ENCODE measurements at places on chromosomes 2 and 18.

DNA sequence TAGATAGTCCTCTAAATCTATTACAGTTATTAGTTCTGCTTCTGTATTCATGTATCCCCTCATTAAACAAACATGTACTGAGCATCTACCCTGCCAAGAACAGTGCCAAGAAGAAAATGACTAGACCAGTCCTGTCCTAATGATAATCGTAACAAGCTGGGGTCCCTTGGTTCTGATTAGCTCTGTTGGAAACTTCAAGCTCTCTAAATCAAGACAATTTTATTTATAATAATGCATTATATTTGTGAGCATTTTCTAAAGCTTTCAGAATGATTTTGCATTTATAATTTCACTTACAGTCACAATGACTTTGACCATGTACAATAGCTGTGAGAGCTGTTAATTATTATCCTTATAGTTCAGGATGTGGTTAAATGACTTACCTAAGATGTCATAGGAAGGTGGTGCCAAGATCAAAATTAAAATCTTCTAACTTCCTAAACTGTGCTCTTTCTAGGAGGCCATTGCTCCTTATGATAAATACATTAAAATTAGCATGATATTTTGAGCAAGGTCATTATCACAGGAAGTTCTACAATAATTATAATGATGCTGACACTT lies 336.5 kb upstream of the SLC39A10 start:
- DNase-seq, result no peak

GRCh38 chr2:58871469-58872142 lies 630.5 kb upstream of the FANCL start:
- no peak for DNase-seq

DNA sequence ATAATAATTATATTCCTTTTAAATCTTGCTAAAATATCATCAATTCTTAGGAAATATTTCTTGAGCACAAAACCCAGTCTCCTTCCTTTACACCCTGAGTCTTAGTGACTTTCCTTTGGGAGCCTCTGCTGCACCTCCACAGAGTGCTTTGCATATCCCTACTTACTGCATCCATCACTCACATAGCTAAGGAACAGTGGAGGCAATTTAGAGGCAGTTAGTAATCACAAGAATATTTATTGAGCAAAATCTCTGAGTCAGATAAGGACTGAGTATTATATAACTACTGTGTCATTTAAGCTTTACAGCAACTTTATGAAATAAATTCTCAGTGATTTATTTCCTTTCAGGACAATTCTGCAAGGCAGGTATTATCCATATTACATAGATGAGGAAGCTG lies 327.7 kb downstream of the TMX3 start:
- DNase-seq, result no peak

DNA sequence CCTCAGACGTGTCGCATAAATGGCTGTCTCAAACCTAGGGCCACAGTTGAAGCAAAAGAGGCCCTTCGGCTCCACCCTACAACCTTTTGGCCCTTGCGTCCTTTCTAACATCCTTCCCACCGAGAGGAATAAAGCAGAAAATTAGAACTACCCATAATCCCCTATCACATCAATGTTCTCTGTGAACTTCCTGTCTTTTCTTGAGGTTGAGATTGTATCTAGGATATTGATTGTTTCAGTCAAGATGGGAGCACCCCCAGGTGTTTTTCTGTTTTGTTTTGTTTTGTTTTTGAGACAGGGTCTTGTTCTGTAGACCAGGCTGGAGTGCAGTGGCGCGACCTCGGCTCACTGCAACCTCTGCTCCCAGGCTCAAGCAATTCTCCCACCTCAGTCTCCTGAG lies 23.6 kb downstream of the INPP5D start:
- no peak for DNase-seq

GRCh38 chr18:75638776-75639471 lies 211.4 kb upstream of the SMIM21 start:
- DNase-seq, result no peak

DNA sequence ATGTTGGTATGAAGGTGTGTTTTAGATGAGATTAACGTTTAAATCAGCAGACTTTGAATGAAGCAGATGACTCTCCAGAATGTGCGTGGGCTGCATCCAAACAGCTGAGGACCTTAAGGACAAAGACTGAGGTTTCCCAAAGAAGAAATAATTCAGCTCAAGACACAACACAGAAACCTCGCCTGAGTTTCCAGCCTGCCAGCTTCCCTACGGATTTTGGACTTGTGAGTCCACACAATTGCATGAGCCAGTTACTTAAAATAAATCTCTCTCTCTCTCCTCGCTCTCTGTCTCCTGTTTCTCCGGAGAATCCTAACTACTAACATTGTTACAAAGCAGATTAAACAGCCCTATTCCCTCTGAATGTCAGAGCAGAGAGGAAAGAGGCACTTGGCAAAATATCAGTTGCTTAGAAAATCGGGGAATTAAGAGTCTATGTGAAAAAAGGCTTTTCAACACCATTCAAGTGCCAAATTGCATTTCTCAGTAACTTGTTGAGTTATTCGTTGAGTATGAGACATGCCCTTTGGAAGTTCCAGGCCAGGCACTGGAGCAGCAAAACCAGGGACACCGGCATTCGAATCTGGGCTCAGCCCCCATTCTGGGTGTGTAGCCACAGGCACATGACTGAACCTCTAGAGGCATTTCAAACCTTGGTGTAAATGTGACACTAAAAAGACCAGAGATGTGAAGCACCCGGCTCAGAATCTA lies 174.6 kb upstream of the PID1 start:
- DNase-seq, result no peak

GRCh38 chr2:33598561-33599174 lies 431 bp downstream of the FAM98A start:
- DNase-seq, result peak; percentile 15

GRCh38 chr2:63614983-63615945 lies 26.5 kb downstream of the MDH1 start:
- DNase-seq, result no peak

DNA sequence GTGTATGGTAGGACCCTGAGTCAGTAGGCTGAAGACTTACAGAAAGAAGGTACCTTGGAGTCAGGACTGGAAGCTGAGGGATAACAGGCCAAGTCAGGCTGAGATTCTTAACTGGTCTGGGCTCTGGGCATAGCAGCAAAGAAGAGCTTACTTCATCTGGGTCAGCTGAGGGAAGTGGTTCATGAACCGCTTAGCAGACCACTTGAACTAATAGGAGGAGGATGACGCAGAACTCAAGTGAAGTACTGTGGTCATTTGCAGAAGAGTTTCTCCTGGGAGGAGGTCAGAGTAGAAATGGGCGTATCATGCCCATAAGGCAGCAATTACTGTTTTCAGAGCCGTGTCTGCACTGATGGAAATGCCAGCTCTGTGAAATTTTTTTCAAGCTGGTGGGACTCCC lies 164.5 kb downstream of the LCLAT1 start:
- no peak for DNase-seq

GRCh38 chr18:69658103-69658502 lies 257.4 kb downstream of the DOK6 start:
- no peak for DNase-seq

DNA sequence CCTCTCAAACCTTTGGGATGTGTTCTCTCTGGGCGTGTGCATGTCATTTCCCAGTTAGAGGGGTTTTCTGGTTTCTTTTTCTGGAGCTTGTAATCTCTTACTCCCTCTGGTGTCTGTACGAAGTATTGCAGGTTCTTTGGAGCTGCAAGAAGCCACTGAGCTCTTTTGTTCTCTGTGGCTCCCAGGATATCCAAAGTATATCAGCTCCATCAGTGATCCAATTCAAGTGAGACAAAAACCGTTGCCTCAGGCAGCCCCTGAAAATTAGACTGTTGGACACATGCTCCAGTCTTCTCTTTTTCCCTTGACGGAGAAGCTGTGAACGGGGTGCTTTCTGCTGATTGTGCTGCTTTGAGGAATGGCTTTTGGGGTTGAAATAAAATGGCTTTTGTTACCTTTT lies 59.0 kb upstream of the LDLRAD4 start:
- DNase-seq, result no peak

DNA sequence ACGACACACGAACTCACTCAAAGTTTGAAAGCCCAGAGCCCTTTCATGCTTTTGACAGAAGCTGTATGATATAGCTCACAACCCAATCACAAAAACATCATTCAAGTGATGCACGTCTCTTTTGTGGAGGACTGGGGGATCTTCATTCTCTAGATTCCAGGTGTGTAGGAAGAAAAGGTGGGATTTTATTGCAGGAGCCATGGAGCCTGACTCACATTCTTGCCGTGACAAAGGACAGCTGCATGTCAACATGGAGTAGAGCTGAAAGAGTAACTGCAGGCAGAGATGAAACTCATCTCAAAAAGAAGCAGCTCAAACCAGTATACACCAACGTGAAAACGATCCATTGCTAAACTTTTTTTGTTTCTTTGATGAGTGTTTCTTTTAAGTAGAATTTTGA lies 50.9 kb upstream of the PDE1A start:
- DNase-seq, result no peak

GRCh38 chr2:150319658-150320555 lies 167.6 kb downstream of the RND3 start:
- no peak for DNase-seq

DNA sequence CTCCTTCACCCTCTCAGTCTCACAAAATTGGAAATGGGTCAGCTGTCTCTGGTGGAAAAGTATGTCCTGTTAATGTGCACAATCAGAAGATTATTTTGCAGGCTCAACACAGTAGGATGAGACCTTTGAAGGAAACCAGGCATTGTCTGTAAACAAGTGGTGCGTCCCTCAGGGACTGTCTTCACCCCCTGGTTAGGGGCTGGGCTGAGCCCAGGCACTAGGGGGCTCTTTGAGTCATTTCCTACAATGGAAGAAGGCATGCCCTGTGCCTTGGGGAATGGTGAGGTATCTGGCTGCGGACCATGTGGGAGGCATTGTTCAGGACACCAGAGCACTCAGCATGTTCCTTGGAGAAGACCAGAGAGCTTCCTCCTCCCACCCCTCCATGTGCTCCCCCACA lies 26.8 kb downstream of the PKDCC start:
- DNase-seq, result no peak

DNA sequence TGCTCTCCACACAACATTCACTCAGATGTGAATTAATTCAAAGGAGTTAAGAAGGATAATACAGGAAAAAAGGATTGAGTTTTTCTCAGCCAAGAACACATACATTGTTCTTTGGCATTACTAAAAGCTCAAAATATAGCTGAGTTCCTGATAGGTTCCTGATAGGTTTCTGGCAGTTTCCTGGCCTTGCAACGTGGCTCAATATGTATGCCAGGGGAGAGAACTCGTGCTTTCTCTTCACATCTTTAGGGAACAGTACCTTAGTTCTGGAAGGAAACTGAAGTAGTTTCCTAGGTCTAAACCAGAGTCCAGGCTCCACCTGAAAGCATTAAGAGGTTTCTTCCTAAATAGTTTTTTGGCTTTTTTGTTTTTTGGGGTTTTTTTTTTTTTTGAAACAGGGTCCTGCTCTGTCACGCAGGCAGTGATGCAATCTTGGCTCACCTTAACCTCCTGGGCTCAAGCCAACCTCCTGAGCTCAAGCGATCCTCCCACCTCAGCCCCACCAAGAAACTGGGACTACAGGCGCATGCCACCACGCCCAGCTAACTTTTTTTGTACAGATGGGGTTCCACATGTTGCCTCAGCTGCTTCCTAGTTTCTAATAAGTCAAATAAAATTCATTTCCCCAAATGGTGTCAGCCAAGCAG lies 42.8 kb downstream of the ESCO1 start:
- no peak for DNase-seq

All from activated T-helper 1 cell treated with anti-CD3 and anti-CD28 coated beads, Interleukin-2, amount 50 U/mL, for 16 hours (primary cell).